ENCODE measurements at places on chromosomes 16 and 17. TPM values are rescaled to one million over a fixed set of nuclear protein-coding genes. Genes with fewer than 3 reads are reported as not detected.
A peak's percentile ranks its signal among the peaks of the same experiment; 100 is the strongest.

DNA sequence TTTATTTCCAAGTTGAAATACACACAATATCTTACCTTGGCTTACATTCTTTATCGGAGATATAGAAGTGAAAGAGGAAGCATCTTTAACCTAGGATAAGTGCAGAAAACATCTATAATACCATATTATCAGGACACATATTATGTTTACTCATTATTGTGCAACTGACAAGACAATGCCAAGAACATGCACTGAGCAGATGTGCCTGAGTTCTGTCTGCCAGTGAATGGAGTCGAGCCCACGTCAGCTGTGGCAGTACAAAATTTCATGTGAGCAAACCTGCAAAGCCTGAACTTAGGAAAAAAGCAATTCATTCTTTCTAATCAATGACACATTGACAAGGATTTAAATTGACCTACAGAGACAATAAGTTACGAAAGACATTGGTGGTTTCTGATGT is 154.4 kb downstream of the AXIN2 start:
- no peak for DNase-seq

GRCh38 chr16:85309656-85310587 is 197.7 kb upstream of the CIBAR2 start:
- no peak for DNase-seq

DNA sequence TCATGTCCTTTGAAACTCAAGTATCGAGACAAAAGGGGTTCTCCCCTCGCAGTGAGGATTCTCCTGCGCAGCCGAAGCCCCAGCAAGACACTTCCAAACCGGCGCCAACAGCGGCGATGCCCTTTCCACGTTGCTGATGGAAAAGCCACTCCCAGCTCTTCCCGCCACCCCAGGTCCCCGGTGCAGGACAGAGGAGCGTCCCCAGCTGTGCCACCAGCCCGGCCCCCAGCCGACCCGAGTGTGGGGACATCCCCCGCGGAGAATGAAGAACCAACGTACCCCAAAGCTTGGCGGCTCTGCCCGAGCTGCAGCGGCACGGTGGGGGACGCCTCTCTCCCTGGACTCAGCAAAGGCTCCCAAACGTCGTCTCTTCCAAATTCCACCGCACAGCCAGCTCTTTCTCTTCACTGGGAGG is 573 bp downstream of the CHST6 start:
- no peak for DNase-seq

GRCh38 chr17:6421700-6422604 is 13.0 kb downstream of the AIPL1 start:
- peak; percentile 63 for DNase-seq

DNA sequence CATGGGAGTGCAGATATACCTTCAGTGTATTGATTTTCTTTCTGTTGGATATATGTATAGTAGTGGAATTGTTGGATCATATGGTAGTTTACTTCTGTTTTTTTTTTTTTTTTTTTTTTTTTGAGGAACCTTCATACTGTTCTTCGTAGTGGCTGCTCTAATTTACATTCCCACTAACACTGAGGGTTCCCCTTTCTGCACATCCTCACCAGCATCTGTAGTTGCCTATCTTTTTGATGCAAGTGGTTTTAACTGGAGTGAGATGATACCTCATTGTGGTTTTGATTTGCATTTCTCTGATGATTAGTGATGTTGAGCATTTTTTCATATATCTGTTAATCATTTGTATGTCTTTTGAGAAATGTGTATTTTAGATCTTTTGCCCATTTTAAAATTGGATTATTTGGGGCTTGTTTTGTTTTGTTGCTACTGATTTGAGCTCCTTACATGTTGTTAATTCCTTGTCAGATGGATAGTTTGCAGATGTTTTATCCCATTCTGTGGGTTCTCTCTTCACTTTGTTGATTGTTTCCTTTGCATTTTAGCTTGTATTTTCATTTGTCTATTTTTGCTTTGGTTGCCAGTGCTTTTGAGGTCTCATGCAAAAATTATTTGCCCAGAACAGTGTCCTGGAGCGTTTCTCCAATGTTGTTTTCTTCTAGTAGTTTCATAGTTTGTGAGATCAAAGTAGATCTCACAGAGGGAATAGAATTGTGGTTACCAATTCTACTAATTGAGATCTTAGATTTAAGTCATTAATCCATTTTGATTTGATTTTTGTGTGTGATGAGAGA is 25.0 kb upstream of the BCAS3 start:
- DNase-seq, result no peak

DNA sequence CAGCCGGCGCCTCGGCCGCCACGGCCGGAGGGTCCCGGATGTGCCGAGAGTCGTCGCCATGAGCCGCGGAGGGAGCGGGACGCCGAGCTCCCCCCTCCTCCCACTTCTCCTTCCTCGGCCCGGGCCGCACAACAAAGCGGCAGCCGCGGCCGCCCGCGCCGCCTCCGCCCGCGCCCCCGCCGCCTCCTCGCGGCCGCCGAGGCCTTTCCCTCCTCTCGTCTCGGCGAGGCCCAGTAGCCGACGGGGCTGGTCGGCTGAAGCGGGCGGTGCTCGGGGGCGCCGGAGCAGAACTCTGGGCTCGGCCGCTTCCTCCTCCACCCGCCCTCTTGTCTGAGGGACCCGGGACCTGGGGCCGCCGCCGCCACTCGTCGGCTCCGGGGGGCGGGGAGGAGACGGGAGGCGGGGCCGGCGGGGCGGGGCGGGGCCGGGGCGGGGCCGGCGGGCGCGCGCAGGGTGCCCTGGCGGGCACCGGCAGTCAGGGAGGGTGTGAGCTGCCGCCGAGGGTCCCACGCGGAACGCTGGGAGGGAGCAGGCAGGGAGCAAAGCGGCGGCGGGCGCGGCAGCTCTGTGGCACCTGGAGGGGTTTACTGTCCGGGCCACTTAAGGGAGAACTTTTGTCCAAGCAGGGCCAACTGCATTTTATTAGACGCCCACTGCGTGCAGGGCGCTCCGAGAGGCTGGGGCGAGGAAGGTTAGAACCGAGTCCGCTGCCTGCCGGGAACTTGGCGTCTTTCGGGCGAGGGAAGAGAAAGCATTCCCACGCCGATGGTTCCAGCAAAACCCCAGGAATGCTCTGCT is at the start of gene SMURF2:
TSS of gene SMURF2 (minus strand) at position 332 of the 798 bp plus-strand sequence. CDS start 427 bp downstream, outside the sequence.
- DNase-seq, result peak; percentile 88

DNA sequence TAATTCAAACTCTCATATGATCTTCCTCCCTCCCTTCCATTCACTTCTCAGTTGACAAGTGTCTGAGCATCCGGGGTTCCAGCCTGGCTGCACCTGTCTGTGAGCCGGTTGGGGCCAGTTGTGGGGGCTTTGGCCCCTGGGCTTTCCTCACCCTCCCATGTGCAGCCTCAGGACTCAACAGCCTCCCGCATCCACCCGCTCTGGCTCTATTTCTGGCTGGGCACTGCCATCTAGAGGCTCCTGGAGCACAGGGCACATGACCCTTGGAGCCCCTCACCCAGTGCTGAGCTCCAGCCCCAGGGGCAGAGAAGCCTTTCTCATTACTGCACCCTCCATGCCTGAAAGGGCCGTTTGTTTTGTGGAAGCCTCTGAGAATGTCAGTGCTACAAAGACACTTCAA is 43.3 kb downstream of the HAPSTR1 start:
- DNase-seq, result peak; percentile 68

GRCh38 chr16:3745751-3746355 is 28.5 kb upstream of the TRAP1 start:
- DNase-seq, result no peak

- DNase-seq, result no peak
These were observed 118.3 kb downstream of the PPM1E start for GRCh38 chr17:58873926-58874325.

GRCh38 chr16:53456625-53457024 is 22.4 kb downstream of the RBL2 start:
- no peak for DNase-seq

- no peak for DNase-seq
These were observed 77.0 kb downstream of the HS3ST2 start for GRCh38 chr16:22890976-22891375.

- DNase-seq, result no peak
These were observed 39.0 kb upstream of the TEKT3 start for GRCh38 chr17:15380446-15380845.

DNA sequence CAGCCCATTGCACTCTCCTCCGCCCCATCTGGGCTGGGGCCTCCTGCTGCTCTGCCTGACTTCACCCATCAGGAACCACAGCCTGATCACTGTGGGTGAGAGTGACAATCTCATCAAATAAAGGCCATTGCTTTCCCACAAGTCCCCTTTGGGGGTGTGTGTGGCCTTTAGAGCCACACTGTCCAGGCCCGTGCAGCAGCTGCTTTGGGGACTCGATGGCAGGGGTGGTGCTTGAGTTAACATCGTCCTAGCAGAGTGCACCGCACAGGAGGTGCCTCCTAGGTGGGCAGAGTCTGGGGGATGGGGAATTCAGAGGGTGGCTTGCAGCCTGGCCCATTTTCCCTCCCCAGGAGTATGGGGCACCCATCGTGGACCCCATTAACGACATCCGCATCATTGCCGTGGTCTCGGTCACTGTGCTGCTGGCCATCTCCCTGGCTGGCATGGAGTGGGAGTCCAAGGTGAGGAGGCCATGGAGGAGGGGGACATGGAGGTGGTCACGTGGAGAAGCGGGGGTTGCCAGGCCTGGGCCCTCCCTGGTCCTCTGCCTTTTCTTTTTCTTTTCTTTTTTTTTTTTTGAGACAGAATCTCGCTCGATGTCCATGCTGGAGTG is 5.4 kb downstream of the SLC12A3 start:
- DNase-seq, result no peak

- peak; percentile 51 for DNase-seq
These were observed 140.0 kb downstream of the CHD9NB start for GRCh38 chr16:52912565-52913173.

DNA sequence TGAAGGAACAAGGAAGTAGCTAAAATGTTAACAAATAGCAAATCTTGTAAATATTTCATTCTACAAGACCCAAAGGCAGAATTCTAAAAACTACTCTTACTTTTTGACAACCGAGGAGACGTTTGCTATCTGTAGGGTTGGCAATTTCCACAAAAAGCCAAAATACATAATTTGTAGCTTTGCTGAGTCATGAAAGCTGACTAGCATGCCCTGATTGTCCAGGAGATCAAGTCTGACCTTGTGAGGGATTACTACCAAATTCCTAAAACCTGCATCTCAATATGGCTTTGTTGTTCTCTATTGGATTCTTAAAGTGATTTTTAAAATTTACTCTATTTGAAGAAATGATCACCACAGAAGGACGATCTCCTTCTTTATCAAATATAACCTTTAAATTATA is 10.8 kb downstream of the DNAJA2 start:
- no peak for DNase-seq

GRCh38 chr17:51685287-51685909 is 425.1 kb downstream of the UTP18 start:
- DNase-seq, result no peak

DNA sequence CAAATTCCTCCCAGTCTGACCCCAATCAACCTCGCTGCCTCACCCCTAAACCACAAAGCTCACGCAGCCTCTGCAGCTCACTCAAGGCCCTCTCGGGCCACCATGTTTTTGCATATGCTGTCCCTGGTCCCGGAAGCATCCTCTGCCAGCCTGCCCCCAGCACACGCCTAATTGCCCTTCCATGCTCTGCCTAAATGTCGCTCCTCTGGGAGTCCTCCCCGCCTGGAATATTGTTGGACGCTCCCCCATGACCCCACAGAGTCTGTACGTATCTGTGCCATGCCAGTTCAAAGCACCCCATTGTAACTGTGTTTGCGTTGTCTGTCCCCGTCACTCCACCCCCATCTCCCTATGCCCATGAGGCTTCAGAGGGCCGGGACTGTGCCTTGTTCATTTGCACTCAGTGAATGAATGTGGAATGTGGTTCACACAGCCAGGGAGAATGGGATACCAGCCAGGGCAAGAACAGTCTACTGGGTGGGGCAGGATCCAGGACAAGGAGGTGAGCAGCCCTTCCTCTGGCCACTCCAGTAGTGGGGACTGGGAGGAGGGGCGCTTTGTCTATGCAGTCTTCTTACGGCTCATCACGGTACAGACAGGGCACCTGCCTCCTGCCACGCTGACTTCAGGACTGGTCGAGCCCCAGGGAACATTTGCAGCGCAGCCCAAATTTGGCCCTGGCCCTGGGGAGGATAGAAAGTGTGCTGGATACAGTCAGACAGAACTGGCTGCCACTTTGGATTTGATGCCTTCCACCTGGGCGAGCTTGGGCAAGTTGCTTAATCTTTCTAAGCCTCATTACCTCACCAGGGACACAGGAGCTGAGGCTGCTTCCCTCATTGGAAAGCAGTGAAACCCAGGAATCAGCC is 48.5 kb downstream of the NOS2 start:
- no peak for DNase-seq

Gene ALOX12
- total RNA-seq, result 0.26 TPM

Gene ZPBP2
- total RNA-seq, result not detected

Gene OTOP2
- total RNA-seq, result 15.3 TPM

Gene C1QTNF1
- total RNA-seq, result 16.9 TPM

Gene GFAP
- total RNA-seq, result not detected

Gene MT1G
- 7.3 TPM for total RNA-seq

Gene GAS2L2
- total RNA-seq, result not detected

Gene CRISPLD2
- total RNA-seq, result 38.7 TPM

Data from mucosa of descending colon (tissue), 3 donors.